ENCODE measurements at places on chromosomes 4 and X.
A peak's percentile ranks its signal among the peaks of the same experiment; 100 is the strongest.

DNA sequence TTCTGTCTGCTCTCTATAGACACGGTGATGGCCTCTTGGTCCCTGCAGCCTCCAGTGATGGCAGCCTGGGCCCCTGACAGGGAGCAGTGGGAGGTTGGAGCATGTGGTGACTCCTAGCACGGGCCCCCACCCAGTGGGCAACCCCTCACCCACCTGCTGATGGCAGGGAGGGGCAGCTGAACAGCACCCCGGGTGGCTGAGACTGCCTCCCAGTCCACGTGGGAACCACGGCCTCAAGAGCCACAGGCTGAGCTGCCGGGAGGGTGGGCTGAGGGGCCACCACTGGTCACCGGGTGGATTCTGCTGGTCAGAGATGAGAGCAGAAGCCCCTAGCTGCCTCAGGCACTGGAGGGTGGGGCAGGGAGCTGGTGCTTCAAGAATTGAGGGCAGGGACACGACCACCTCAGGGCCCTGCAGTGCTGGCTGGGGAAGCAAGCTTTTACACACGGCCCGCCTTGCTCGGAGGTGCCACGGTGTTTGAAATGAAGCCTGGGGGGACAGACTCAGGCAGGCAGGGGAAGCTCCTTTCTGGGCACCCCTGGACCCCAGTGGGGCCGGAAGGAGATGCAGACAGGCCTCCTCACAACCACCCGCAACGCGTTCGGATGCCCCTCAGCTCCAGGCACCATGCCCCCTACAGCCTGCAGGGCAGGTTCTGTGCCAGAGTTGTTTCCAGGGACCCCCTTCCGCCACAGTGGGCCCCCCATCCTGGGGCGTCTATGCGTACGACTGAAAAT lies 6.3 kb upstream of the HAUS3 start:
- DNase-seq, result peak; percentile 18

GRCh38 chr4:81069706-81070331 lies 39.3 kb downstream of the BMP3 start:
- peak; percentile 71 for DNase-seq

GRCh38 chrX:66915893-66916292 lies 277.0 kb upstream of the EDA2R start:
- no peak for DNase-seq

DNA sequence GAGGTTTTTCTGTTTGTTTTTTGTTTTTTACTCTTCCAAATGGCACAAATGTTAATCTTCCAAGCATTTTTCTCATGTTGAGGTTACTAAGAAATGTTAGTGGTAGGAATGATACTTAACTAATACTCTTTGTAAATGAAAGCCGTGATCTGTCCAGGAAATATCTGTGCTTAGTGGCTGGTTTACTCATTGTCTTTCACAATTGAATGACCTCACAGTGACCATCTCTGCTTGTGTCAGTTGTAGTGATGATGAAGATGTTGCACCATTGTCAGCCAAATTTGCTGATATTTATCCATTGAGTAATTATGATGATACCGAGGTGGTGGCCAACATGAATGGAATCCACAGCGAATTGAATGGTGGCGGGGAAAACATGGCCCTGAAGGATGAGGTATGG lies 93.5 kb downstream of the TNIP2 start:
- no peak for DNase-seq

DNA sequence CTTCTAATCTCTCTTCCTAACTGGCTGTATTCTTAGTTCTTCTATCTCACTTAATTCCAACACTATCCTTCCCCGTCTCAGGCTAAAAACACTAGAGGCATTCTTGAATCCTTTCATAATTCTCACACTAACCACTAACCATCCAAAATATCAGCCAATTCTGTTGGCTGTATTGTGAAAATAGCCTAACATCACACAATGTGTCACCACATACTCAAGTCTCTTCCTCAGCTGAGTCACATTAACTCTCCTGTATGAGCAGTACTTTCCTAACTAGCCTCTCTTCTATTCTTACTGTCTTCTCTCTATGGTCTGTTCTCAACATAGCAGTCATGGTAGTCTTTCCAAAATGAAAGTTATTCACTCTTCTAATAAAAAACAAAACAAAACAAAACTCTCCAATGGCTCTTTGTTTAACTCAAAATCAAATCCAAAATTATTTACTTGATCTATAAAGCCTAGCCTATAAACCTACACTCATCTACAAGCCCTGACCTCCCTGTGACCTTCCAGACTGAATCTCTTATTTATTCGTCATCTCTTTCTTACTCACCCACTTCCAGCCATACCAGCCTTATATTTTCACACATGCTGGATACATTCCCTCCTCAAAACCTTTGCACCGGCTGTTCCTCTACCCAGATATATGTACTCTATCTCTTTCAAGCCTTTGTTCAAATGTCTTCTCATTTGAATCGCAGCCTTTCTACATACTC lies 445.9 kb downstream of the TLL1 start:
- no peak for DNase-seq

- no peak for DNase-seq
Observed at GRCh38 chr4:142582340-142582739, 263.8 kb downstream of the INPP4B start.

DNA sequence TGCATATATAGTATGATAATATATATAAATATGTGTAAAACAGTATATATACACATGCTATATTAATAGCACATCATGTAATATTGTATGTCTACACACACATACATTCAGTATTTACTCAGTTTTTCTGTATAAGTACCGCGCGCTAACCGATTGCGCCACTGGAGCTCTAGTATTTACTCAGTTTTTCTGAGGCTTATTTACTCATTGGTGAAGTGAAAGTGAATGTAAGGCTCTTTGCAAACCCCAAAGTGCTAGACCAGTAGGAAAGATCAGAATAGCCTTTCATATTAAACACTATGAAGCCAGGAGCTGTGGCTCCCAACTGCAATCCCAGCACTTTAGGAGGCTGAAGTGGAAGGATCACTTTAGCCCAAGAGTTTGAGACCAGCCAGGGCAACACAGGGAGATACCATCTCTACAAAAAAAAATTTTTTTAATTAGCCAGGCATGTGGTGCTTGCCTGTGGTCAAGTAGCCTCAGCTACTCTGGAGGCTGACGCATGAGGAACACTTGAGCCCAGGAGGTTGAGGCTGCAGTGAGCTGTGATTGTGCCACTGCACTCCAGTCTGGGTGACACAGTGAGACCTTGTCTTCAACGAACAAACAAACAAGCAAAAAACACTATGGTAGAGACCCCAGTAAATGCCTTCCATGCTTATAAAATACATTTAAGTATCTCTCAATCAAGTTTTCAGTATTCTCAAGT lies 125.8 kb downstream of the KIT start:
- DNase-seq, result no peak

GRCh38 chrX:41407816-41408215 lies 39.3 kb upstream of the NYX start:
- no peak for DNase-seq

DNA sequence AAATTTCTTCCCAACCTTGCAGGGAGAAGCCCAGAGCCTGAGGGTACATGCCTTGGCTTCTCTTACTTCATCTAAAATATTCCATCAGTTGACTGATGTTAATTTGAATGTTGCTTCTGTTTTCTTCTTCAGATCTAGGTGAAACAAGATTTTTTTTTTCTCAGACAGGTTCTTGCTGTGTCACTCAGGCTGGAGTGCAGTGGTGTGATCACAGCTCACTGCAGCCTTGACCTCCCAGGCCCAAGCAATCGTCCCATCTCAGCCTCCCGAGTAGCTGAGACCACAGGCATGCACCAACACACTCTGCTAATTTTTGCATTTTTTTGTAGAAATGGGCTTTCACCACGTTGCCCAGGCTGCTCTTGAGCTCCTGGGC lies 62.1 kb upstream of the KLF3 start:
- no peak for DNase-seq

DNA sequence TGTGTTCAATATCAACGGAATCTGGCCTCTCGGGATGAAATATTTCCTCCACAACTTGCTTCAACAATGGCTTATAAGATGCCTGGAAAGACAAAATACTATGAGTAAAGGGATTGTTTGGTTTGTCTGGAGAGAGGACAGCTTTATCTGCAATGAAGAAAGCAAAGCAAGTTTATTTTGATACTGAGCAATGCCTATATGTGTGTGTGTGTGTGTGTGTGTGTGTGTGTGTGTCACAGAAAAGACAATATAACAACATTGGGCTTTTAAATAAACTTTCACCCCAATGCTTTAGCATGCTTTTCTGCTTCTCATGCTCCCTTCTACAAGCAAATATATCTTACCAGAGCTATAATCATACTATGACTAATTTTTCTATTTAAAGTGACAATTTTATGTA lies 45.4 kb downstream of the RASL11B start:
- no peak for DNase-seq

- no peak for DNase-seq
Observed at GRCh38 chr4:180134091-180134866, 2108.9 kb upstream of the TENM3 start.

DNA sequence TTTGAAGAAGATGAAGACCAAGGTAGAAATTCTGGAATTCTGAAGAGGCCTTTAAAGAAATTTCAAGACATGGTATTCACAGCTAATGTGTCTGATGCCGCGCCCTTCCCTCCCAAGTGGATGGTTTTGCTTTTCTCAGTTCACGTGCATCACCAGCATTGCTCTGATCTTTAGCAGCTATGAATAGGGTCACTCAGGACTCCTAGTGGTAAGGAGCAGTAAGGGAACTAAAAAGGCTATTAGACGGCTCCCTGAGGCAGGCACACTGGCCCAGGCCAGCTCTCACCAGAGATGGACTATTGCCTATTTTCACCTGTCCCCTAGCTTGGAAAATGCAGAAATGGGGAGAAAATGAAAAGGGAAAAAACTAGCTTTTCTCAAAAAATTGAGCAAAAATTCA lies 447.5 kb upstream of the RASGEF1B start:
- DNase-seq, result no peak

DNA sequence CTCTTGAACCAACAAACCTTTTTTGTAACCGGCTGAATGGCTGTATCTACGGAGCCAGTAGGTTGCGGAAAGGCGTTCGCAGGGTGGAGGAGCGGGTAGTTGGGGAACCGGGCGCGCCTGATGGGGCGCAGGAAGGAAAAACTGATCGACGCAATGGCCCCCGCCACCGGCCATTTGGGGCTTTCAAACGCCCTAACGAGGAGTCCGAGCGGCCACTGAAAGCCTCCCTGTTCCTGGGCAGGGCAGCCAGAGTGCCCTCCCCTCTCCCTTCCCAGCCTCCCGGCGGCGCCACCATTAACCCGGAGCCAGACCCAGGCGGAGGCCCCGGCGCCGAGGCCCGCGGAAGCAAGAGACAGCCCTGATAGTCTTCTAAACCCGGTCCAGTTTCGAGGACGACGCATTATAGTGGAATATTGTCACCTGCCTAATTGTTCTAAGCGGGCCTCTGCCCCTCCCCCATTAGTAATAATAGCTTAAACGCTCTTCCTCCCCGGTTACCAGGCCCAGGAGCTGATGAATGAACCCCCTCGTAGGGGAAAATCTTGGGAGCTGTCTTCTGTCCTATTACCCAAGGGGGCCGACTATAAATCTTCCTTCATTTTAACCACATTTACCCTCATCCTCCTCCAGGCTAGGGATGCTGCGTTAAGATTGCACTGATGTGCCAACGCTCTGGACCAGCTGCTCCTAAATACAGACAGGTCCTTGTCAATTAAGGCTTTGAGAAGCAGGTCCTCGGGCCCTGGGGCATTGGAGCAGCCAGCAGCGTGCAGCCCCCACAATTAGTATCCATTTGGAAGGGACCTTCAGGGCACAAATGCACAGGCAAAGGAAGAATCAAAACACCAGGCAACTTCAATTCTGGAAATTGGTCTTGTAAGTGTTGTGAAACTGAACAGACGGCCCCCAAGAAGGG lies 61.6 kb upstream of the TMEM33 start:
- DNase-seq, result no peak

GRCh38 chr4:185086053-185086452 lies 57.0 kb upstream of the SLC25A4 start:
- no peak for DNase-seq

GRCh38 chr4:100420571-100420970 lies 97.3 kb downstream of the EMCN start:
- no peak for DNase-seq

GRCh38 chr4:120316416-120316815 lies 249.8 kb upstream of the MAD2L1 start:
- DNase-seq, result no peak
